ENCODE measurements at places on chromosomes 7 and 10.
A peak's percentile ranks its signal among the peaks of the same experiment; 100 is the strongest.

GRCh38 chr10:17431871-17432311, 22.5 kb downstream of the ST8SIA6 start:
- peak; percentile 73 for DNase-seq

GRCh38 chr7:105887569-105888189, 11.3 kb upstream of the ATXN7L1 start:
- DNase-seq, result no peak

GRCh38 chr7:139127648-139128047, 18.1 kb upstream of the ZC3HAV1 start:
- DNase-seq, result peak; percentile 40

GRCh38 chr7:155336812-155337602, 39.3 kb downstream of the INSIG1 start:
- no peak for DNase-seq

- DNase-seq, result no peak
These were observed 154.6 kb upstream of the HGF start for GRCh38 chr7:81924494-81924893.

DNA sequence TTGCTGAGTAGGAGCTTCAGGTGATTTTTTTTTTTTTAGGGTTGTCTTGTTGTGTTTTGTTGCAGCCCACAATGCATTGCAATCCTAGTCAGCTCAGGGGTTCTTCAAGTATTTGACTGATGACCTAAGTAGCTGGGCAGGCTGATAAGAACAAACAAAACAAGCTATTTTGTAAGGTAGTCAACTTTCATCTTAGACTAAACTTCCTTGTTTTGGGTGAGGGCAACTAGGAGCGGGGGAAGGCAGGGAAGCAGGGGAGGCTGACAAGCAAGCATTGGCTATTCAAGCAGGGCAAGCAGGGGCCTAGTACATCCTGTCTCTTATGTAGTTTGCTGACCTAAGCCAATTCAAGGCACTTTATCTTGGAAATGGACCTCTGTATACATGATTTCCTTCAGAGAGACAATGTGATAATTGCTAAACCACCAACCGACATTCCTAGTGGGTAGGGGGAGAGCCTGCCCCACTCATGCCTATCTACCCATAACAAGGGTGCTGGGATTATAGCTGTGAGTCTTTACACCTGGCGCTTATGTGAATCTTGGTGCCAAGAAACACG, 163.3 kb upstream of the PRKCQ start:
- DNase-seq, result no peak

DNA sequence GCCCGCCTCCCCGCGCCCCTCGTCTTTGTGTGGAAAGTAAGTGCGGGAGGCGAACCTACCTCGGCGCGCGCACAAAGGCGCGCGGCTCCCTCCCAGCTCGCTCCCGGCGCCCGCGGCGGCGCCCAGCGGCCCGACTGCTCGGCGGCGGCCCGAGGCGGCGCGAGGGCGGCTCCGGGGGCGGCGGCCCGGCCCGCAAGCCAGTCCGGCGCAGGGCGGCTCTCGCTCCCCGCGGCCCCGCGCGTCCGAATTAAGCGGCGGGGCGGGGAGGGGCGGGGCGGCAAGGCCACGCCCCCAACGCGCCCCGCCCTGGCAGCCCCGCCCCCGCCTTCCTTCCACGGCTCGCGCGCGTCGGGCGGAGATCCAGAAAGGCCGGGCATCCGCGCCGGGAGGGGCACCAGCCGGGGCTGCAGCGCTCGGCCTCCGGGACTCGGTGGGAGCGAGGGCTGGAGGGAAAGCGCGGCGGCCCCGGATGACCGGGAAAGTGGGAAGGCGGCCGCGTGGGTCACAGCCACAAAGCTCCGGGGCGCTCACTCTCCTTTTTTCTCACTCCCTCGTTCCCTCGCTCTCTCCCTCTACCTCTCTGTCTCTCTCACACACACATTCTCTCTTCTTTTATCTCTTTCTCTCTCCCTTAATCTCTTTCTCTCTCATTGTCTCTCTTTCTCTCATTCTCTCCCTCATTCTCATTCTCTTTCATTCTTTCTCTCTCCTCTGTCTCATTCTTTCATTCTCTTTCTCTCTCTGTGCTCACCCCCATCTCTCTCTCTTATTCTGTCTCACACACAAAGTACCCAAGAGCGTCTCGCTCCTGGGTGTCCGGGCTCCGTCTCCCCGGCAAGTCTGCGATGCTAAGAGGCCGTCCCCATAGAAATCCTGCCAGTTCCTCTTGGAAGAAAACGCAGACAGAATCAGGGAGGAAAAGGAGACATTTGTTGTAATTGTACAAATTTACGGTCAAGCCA, 170.2 kb downstream of the FAM107B start:
- DNase-seq, result peak; percentile 69

GRCh38 chr7:45682358-45682735, 108.2 kb downstream of the ADCY1 start:
- no peak for DNase-seq

- DNase-seq, result peak; percentile 78
These were observed 83.5 kb downstream of the GNAT3 start for GRCh38 chr7:80428161-80429054.

GRCh38 chr7:157613575-157614322, 276.9 kb downstream of the DNAJB6 start:
- DNase-seq, result no peak

GRCh38 chr10:59107147-59107546, 69.3 kb upstream of the PHYHIPL start:
- DNase-seq, result no peak

DNA sequence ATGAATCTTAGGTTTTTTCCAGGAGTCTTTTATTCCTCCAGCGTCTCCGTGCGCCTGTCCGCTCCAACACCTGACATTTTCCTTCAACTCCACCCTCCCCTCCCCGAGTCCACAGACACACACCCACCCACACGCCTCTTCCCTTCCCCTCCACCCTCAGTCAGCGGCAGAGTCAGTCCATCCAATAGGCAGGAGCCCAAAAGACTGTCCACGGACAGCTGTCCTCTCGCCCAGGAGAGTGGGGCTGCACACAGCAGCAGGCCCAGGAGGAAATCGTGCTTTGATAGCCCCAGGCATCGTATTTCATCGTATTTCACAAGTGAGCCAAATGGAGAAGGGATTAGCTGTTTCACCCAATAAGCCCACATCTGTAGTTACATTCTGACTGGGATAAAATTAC, 285.1 kb downstream of the ZEB1 start:
- peak; percentile 17 for DNase-seq

DNA sequence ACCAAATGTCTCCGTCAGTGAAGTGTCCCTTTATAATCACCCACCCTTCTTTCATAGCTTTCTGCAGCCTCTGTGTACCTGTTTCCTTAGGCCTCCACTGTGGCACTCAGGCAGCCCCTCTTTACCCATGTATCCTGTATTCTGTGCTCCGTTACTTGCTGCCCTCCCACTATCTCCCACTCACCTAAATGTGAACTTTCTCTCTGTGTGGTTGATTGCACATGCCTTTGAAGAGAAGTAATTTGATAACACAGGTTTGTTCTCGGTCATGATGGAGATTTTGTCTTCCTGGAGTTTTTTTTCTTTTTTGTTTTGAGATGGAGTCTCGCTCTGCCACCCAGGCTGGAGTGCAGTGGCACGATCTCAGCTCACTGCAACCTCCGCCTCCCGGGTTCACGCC, 61.5 kb downstream of the REEP3 start:
- no peak for DNase-seq

DNA sequence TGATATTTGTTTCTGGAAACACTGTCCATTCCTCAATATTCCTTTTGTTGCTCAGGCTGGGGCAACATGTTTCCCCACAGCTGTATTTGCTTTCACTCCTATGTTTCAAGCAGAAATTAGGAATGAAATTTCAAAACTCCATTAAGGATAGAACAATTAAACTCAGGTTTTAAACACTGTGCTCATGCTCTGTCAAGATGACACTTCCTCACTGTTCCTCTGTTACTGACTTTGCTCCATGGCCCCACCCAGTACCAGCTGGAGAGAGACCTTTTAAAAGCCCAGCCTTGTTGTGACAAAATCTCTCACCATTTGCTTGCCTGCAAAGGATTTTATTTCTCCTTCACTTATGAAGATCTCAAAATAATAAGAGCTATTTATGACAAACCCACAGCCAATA, 197.4 kb downstream of the ELMO1 start:
- no peak for DNase-seq

- DNase-seq, result no peak
These were observed 59.4 kb upstream of the FRMD4A start for GRCh38 chr10:14389981-14390590.

GRCh38 chr7:36597090-36597773, 127.1 kb downstream of the AOAH start:
- DNase-seq, result no peak

DNA sequence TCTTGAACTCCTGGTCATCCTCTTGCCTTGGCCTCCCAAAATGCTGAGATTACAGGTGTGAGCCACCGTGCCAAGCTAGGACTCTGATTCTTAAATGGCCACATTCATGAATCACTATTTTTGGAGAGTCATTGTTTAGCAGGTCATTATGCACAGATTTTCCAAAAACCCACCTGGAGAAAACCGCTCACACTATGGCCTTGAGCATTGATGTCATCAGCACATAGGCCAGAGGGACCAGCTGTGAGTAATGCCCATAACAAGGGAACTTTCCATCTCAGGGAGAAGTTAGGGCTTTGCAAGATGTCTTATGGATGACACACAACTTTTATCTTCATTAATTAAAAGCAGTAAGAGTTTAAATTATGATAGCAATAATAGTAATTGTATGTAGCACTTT, 86.4 kb upstream of the KIF5B start:
- peak; percentile 22 for DNase-seq

- no peak for DNase-seq
These were observed 3.7 kb downstream of the HBP1 start for GRCh38 chr7:107172276-107173032.

- no peak for DNase-seq
These were observed 100.3 kb downstream of the TRRAP start for GRCh38 chr7:98978672-98979071.

DNA sequence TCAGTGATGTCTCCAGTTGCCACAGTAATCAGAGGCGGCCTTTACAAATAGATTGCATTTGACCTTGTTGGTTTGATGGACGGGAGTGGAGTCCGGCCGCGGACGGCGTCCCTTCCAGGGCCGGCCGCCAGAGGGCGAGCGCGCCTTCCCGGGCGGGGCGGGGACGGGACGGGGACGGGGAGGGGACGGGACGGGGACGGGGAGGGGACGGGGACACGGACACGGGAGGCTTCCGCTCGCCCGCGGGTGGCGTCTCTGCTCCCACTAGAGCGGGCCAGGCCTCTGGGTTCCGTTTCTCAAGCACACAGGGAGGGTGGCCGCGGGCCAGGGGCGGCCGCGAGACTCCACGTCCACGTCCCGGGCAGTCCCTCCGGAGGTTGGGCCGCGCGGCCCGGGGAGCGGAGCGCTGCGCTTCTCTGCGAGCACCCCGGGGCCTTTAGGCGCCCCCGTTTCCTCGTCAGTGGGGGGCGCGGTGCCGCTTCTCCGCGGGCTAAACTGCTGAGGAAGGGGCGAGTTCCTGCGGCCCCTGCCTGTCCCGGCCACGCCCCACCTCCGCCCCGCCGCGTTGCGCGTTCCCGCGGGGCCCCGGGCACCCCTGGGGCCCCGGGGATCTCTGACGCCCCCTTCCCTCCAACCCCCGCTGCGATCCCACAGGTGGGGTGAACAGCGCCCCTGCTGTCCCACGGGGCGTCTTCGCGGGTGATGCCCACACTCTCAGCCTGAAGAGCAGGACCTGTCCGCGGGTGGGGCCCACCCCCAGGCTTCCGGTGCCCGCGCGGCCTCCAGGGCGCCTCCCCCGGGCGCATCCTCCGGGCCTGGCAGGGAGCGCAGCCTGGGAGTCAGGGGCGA, 84.2 kb upstream of the MKI67 start:
- DNase-seq, result peak; percentile 10

- DNase-seq, result no peak
These were observed 252.5 kb downstream of the RPS24 start for GRCh38 chr10:78286186-78286585.

DNA sequence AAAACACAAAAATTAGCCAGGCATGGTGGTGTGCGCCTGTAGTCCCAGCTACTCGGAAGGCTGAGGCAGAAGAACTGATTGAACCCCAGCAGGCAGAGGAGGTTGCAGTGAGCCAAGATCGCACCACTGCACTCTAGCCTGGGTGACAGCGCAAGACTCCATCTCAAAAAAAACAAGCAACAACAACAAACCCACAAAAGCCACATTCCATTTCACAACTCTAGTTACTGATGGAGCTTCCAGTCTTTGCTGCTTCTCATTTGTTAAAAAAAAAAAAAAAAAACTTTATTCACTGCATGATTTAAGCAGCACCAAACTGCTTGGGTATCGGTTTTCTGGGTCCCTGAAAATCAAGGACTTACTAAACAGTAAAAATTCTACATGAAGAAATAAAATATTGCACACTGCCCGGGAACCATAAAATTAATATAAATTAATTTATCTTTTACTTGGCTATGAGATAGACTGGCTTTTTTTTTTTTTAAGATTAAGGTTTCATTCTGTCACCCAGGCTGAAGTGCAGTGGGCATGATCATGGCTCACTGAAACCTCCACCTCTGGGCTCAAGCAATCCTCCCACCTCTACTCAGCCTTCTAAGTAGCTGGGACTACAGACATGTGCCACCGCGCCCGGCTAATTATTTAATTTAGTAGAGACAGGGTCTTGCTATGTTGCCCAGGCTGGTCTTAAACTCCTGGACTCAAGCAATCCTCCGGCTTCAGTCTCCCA, 42.0 kb downstream of the SRPK2 start:
- DNase-seq, result no peak

DNA sequence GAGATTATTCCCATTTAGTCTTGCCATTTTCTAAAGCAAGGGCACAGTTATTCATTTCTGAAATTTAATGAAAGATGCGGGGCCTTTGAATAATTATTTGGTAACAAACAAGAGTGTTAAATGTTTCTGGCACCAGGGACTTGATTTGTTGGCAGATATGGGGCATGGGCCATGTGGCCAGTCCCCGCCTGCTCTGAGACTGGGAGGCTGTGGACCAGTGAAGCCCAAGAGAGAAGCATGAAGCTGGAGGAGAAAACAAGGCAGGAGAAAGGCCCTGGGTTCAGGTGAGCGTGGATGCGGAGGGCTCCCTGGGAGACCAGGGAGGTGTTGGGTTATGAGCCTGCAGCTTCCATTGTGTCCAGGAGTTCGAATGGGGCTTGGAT, 378.5 kb downstream of the TCERG1L start:
- DNase-seq, result no peak

DNA sequence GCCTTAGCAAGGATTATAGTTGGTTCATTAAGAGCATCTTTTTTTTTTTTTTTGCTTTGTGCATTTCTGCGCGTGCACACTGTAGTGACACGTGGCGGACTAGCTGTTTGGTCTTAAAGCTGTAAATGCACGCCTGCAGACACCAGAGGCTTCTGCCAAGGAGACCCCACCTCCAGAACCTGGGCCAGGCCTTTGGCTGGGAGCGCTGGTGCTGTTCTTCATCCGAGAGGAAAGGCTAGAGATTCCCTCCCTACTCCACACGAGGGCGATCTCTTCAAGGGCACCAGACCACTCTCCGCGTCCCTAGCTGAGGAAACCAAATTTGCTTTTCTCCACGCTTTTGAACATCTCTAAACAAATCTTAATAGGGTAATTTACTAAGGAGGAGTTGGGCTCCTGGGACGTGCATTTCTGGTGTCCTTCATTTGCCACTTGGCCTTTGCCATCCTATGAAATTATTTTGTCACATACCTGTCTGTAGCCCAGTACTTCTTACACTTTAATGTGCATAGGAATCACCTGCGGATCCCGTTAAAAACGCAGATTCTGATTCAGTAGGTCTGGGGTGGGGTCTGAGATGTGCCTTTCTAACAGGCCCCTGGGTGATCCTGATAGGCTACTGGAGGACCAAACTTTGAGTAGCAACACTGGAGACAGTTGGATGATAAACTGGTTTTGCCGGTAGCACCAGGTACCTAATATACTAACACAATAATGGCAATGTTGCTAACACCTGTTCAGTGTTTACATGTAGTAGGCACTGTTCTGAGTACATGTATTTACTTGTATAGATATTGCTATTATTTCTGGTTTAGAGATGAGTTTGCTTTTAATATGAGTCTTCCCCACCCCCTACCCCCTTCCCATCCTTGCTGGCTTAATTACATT, 1.3 kb upstream of the SLC26A5 start:
- peak; percentile 36 for DNase-seq
